ENCODE measurements at places on chromosomes 2 and 18. TPM values are rescaled to one million over a fixed set of nuclear protein-coding genes. Genes with fewer than 3 reads are reported as not detected.
A peak's percentile ranks its signal among the peaks of the same experiment; 100 is the strongest.

GRCh38 chr2:158464426-158465281 is 7.9 kb downstream of the PKP4 start:
- DNase-seq, result no peak
- no peaks in the 10 kb centered on the region for H3K27me3 ChIP-seq
- peaks cover 2% of the 10 kb centered on the region for H3K4me1 ChIP-seq
- no peak overlapping the region for H3K27ac ChIP-seq
- H3K36me3 ChIP-seq, result no peaks in the 10 kb centered on the region
- H3K4me3 ChIP-seq, result no peak overlapping the region

- no peaks in the 10 kb centered on the region for H3K4me1 ChIP-seq
- no peaks in the 10 kb centered on the region for H3K36me3 ChIP-seq
- H3K4me3 ChIP-seq, result no peak overlapping the region
- DNase-seq, result no peak
- H3K27ac ChIP-seq, result no peak overlapping the region
- H3K27me3 ChIP-seq, result no peaks in the 10 kb centered on the region
Observed at GRCh38 chr2:147420947-147421675, 423.7 kb upstream of the ACVR2A start.

GRCh38 chr2:25323042-25323514 is 18.6 kb downstream of the DNMT3A start:
- H3K27me3 ChIP-seq, result no peaks in the 10 kb centered on the region
- H3K4me3 ChIP-seq, result no peak overlapping the region
- no peaks in the 10 kb centered on the region for H3K4me1 ChIP-seq
- H3K36me3 ChIP-seq, result no peaks in the 10 kb centered on the region
- no peak for DNase-seq

Gene SCN7A
- 55.0 TPM for total RNA-seq

DNA sequence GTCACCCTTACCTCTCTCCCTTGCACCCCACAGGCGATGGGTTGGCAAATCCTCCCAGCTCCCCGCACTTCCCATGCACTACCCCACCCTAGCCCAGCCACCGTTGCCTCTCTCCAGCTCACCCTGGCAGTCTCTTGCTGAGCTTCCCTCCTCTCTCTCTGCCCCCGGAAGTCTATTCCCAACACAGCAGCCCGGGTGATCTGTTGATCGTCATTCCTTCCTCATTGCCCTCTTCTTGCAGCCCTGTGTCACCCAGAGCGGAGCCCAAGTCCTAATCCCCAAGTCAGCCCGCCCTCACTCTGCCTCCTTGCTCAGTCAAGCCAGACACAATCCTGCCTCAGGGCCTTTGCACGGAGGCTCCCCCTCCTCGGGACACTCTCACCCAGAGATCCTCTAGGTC is 55.2 kb downstream of the CIB4 start:
- H3K27ac ChIP-seq, result no peak overlapping the region
- no peaks in the 10 kb centered on the region for H3K36me3 ChIP-seq
- DNase-seq, result peak; percentile 6
- no peak overlapping the region for H3K4me3 ChIP-seq
- H3K27me3 ChIP-seq, result no peaks in the 10 kb centered on the region

Gene PHLPP1
- total RNA-seq, result 8.2 TPM
